ENCODE measurements at places on chromosomes 2 and 18.

GRCh38 chr2:179538406-179539123, 273.9 kb upstream of the SESTD1 start:
- no peak for DNase-seq

- DNase-seq = no peak
Observed at GRCh38 chr2:97722227-97722626, 8.9 kb downstream of the ZAP70 start.

DNA sequence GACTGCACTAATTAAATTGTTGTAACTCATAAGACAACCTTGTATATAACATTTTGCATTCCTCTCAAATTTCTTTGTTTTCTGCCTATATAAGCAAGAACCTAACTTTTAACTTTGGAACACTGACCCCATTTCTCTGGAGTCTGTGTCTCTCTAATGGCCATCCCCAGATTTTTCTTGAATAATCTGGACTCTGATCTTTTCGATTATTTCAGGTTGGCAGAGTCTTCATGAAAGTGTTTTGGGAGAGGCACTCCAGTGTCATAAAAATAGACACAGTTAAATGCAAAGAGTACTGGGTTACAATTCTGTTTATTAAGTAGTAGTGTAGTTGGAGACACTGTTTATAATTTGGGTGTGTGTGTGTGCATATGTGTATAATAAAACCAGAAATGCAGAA, 1467.7 kb upstream of the CELF4 start:
- no peak for DNase-seq

GRCh38 chr2:177429688-177430325, 37.2 kb downstream of the AGPS start:
- peak; percentile 50 for DNase-seq

GRCh38 chr2:96512341-96512740, 7.2 kb upstream of the NEURL3 start:
- DNase-seq = no peak

- no peak for DNase-seq
Observed at GRCh38 chr18:26714739-26715138, 150.8 kb downstream of the AQP4 start.

- DNase-seq = no peak
Observed at GRCh38 chr2:184875911-184876310, 277.6 kb downstream of the ZNF804A start.

- DNase-seq = no peak
Observed at GRCh38 chr2:159683817-159684216, 28.5 kb upstream of the MARCHF7 start.

- no peak for DNase-seq
Observed at GRCh38 chr2:41993435-41993925, 54.3 kb upstream of the PKDCC start.

DNA sequence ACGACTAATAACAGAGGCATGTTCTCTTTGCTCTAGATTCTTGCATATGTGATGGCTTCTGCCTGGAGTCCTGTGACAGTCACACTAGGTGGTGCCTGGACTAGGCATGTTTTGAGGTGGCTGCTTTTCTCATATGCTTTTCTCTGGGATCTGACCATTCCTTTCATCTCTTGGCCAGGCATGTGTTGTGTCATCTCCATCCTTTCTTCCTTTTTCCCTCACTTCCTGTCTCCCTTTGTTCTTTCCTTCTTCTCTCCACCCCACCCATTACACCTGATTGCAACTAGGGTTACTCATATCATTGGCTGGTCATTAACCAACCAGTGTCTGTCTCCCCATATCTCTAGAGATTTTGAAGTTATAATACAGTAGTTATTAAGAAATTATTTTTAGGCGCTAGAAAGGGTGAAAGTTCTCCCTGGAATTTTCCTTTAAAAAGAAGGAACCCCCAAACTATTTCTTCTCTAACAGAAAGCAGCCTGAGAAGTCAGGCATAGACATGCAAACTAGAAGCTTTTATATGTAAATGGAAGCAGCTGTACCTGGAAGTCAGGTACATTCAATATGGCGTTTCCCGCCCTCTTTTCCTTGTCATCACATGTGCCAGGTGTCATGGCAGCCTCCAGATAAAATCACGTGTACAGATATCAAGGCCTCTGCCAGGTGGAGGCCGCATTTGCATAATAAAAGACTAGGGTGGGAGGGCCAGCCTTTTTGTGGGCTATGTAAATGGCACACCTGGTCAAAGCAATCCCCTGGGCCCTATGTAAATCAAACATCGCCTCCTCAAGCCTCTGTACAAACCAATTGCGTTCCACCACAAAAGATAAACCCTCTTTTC, 220.4 kb upstream of the MEX3C start:
- DNase-seq = no peak

- no peak for DNase-seq
Observed at GRCh38 chr2:84380875-84381274, 78.2 kb downstream of the SUCLG1 start.

- DNase-seq = no peak
Observed at GRCh38 chr2:9385841-9386240, 37.5 kb downstream of the ITGB1BP1 start.

GRCh38 chr18:76497021-76497420, 2.0 kb upstream of the ZNF516 start:
- no peak for DNase-seq

GRCh38 chr2:69629921-69630608, 13.5 kb downstream of the AAK1 start:
- DNase-seq = no peak

GRCh38 chr2:214504599-214505376, 93.9 kb downstream of the VWC2L start:
- no peak for DNase-seq

DNA sequence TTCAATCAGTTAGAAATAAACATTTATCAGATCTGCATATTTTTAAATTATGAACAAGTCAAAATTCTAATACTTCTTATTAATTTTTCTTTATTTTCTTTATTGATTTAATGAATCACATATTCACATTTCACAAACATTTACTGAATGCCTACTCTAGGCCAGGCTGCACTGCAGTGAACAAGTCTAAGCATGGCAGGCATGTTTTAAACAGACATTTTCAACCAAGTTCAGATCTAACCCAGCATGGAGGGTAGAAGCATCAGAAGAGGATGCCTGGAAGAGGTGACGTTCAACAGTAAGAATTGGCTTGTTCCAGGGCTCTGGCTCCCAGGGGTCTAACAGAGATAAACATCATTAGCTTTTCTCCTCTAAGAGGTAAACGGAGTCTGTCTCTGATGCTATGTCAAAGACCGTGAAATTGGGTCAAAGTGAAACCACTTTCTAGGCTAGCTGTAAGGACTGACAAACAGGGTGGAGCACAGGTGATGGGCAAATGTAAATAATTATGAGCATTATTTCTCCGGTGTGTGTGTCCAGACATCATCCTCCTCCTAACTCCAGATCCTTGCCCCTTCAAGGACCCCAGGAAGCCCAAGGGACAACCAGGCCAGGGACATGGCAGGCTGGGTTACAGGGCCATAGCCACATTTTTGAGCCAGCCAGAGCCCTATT, 50.6 kb downstream of the UNC50 start:
- DNase-seq = no peak

- DNase-seq = no peak
Observed at GRCh38 chr2:15554525-15555218, 6.5 kb downstream of the NBAS start.

- no peak for DNase-seq
Observed at GRCh38 chr2:158741625-158742024, 53.5 kb upstream of the DAPL1 start.

GRCh38 chr2:109611467-109612095, 2.2 kb downstream of the SEPTIN10 start:
- DNase-seq = no peak
